Epithelial cell of prostate (primary cell): ENCODE measurements at places on chromosomes 1 and 21.

- no peak for DNase-seq
These were observed 23.1 kb upstream of the CNN3 start for GRCh38 chr1:94949681-94950661.

DNA sequence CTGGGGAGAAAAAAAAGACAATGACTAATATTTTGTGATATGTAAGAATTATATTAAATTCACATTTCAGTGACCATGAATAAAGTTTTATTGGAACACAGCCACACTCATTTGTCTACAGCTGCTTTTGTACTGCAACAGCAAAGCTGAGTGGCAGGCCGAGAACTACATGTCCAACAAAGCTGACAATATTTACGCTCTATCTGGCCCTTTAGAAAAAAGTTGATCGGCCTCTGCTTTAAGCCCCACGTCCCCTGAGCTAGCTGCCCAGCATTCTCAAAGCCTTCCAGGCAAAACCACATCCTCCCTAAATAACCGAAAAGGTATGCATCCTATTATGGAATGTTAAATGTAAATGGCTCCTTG, 8.6 kb downstream of the SLC2A1 start:
- DNase-seq: no peak

DNA sequence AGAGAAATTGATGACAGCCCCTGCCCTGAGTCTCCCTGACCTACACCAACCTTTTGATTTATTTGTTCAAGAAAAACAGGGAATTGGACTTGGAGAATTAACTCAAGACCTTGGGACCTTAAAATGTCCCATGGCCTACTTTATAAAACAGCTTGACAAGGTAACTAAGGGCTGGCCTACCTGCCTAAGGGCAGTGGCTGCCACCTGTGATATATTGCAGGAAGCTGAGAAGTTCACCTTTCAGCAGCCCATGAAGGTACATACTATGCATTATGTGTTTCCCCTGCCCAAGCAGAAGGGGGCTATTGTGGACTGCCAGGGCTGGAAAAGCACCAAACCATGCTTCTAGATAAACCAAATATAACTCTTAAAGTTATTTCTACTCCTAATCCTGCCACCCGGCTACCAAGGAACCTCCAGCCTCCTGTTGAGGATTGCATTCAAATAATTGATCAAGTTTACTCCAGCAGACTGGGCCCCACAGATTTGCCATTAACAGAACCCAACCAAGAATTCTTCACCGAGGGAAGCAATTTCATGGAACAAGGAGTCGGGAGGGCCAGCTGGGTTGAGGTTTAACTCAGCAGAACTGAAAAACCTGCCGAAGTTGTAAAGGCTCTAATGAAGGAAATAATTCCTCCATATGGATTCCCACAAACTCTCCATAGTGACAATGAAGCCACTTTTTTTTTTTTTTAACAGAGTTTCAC, 28.2 kb downstream of the LACTBL1 start:
- DNase-seq: no peak

- DNase-seq: no peak
These were observed 8.3 kb upstream of the EPS8L3 start for GRCh38 chr1:109771712-109772657.

DNA sequence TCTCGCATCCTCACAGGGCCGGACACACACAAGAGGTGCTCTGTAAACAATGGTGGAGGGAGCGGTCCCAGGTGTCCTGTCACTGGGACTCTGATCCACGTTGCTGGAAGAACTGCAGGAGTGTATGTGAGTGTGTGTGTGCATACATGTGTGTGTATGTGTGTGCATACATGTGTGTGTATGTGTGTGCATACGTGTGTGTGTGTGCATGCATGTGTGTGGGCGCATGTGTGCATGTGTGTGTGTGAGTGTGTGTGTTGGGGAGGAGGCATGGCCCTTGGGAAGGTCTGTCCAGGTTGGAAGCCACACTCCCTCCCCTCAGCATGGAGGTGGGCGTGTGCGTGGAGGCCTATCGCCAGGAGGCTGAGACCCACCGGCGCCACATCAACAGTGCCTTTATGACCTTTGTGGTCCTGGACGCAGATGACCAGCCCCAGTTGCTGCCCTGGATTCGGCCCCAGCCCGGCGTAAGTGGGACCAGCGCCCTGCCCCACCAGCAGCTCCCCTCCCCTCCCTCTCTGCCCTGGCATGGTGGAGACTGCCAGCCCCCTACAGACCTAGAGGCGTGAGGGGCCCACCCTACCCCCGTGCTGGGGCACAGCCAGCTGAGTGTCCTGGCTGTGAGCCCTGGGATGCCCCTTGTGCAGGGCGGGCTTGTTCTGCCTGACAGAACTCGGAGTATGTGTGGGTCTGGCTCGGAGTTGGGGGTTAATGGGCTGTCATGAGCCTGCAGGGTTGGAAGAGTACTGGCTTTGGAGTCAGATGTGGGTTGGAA, 22.2 kb downstream of the FAM151A start:
- no peak for DNase-seq
